WERI-Rb-1 (cell line): ENCODE measurements at places on chromosomes 6 and 20.
A peak's percentile ranks its signal among the peaks of the same experiment; 100 is the strongest.

DNA sequence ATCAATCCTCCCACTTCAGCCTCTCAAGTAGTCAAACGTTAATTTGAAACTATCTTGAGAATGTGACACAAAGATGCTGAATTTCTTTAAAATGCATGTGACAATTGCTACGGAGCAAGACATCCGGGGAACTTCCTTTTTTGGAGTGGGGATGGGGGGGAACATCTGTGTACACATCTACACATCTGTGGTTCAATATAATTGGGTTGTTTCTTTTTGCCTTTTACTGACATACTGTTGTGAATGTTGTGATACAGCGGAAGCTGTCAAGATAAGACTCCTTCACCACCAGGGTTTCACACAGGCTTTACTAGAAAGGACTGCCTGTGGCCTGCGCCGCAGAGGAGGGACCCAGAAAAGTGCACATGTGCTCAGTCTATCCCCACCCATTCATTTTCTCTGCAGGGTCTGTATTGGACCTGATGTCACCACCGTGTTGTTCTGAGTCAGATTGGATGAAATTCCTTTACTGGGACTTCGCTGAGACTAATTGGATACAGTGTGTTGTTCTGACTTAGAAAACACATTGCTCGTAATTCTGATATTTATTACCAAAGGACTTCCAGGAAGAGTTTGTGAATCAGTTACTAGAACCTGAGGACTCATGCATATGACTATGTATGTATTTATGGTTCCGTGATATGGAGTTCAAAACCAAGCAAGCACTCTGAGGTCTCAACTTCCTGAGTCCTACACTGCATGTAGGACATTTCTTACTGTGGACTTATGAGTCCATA is 98.7 kb upstream of the SGK1 start:
- DNase-seq: no peak

DNA sequence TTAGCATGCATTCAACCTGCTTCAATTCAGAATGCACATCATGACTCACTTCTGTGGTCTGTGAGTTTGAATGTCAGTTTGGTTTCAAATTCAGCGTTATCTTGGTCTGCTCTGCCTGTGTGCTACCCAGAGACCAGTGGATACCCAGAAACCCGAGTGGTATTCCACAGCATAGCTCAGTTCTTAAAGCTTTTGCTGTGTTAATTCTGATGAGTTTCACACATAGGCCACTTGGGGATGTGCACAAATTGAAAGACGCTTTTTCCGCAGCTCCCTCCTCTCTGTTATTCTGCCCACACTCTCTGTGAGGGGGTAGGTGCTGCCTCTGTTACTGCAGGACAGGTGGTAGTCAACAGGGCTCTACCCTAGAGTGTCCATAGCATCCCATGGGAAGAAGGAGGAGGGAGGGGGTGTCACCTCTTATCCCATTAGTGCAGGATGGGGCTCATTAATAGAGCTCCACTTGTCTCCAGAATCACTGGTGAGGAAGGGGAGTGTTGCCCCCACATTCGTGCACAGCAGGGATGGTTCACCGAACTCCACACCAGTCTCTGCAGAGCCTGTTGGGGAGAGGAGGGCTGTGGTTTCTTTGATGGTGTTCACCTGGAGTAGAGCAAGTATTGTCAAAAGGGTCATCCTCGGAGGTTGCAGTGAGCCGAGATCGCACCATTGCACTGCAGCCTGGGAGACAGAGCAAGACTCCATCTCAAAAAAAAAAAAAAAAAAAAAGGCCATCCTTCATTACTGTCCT is 29.2 kb upstream of the SDCBP2 start:
- DNase-seq: no peak

DNA sequence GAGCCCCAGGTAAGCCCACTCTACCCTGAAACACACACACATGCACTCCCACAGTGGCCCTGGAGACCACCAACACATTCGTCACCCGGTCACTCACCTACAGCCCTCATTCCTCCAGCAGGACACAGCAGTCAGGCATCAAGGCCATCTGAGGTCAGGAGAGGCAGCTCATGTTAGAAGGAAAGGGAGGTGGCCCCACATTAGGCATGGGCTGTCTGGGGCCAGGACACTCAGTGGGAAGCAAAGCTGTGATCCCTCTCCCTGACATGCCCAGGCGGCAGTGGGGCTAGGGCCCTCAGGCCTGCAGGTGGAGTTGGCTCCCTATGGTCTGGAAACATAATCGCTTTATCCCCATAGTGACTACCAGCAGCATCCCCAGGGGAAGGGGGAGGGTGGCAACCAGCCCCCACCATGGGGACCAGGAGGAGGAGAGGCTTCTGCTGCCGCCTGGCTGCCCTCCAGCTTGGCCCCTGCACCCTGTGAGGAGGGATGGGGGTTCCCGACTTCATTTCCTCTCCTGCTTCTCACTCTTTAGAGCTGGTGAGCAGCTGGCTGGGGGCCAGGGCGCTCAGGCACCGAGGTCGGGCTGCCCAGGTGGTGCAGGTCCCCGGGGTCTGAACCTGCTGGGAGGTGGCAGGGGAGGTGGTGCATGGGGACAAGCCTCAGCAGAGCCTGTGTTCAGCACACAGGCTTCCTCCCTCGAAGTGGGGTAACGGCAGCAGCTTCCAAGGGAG is 76.6 kb upstream of the CST7 start:
- DNase-seq: peak; percentile 91

DNA sequence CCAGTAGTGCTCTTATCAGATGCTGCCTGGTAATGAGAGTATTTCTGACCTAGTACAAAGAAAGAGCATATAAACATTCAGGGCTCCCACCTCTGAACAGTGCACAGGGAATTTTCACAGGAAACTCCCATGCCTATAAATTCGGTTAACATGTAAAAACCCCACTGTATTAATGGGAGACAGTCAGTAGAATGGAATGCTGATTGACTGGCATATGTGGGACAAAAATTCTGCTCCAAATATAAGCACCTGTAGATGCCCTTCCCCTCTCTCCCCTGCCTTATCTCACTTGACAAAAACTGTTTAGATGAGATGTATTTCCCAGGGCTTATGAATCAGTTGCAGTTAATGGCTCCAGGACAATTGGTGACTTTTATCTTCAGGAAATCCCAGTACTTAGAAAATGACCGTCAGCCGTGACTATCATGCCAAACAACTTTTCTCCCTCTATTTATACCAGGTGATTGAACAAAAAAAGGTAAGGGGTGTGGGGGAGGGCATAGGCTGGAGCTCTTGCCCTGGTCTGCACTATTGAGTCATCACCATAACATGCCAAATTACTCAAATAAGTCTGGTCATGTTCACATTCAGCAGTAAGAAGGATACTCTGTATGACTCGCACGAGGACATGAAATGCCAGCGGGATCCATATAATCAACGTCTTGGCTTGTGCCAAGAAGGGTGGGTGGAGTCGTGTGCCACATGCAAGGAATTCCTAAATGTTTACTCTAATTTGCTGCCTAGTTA is 176.4 kb upstream of the BMP2 start:
- no peak for DNase-seq

GRCh38 chr6:49416195-49416594 is 46.9 kb downstream of the MMUT start:
- DNase-seq: no peak
